ENCODE measurements at places on chromosomes 4 and X.
A peak's percentile ranks its signal among the peaks of the same experiment; 100 is the strongest.

DNA sequence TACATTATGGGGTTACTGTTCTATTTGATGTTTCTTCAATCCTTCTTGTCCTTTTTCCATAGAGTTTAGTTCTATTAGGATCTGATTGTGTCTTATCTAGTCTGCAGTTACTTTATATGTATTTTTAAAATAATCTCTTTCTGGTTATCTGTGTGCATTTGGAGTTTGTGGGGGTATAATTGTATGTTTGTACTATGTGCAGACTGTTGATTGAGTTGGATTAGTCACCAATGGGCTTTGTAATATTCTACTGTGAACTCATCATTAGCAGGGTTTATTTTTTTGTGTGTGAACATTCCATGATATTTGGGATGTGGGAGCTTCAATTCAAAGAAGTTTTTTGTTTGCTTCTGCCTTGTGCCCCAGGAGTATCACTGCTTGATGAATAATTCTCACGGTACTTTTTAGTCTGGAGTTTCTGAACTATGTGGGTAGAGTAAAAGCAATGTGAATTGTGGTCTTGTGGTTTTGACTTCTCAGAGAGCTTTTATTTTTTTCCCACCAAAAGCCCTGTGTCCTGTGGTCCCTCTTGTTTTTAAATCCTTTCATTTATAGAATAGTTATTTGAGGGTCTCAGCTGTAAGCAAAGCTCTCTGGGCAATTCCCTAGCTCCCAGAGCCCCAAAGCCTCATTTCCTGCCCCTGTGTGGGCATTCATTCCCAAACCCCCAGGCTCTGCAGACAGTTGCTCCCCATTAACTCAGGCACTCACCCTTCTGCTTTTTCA, 127.8 kb downstream of the PHKA2 start:
- no peak for DNase-seq

DNA sequence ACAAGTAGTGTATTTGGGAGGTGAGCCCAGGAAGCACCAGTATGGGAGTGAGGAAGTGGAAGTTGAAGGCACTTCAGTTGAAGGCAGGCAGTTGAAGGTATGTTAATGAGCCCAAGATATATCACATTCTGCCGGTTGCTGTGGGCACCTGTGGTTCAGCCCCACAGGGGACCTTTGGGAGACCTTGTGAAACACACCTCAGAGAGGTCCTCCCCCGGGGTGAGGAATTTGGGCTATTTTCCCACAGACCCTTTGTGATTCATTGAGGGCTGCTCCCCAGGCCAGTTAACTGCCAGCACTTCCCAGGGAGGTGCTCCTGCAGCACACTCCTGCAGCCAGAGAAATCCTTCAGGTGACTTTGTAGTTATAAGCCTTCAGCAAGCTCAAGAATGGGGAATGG, 45.9 kb downstream of the PTCHD1 start:
- DNase-seq: no peak

DNA sequence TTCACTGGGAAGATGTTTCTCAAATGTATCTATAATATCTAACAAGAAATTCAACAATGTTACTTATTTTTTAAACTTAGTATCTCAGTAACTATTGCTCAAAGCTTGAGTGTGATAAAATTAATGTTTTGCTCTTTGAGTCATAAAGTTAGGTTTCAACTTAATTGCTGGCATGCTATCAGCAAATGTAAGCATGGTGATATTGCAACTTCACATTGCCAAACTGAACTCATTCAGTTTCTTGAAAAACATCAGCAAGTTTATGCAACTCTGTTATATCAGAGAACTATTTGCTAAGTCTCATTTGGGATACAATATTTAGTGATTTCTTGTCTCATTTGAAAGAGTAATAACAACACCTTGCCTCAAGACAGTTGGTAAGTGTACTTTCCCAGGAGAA, 91.2 kb upstream of the KLF3 start:
- no peak for DNase-seq

DNA sequence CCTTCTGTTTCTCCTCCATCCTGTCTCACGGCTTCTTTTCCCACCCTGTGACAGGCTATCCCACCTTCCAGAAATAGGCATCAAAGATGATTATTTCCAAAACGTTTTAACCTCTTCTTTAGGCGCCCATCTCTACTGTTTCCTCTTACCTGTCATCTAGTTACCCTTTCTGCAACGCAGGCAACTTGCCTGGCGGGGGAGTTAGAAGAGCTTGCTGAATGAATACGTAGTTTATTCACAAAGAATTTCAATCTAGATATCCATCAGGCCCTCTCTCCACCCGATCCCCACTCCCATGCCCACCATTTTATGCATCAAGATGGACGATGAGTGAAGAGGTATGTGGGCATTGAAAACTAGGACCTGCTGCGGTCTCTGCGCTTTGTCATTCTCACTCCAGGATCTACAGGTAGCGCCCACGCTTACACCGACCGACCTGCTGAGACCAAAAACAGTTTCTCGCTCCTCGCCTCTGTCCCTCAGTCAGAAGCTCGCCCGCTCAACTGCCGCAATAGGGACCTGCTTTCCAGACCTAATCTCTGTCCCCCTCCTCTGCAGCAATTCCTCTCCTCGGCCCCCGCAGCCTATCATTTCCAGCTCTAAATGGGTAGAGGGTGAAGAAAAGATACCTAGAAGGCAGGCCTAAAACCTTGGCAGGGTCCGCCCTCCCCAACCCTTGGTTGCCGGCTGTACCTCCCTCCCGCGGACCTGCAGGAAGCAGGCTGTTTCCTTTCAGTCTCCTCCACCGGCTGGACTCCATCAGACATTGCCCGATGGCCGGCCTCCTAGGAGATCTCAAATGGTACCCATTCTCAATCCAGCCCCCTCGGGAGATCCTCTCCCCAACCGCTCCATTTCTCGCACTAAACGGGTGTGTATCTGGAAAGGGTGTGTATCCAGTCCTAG, 624 bp downstream of the BEX5 start:
- DNase-seq: peak; percentile 2

DNA sequence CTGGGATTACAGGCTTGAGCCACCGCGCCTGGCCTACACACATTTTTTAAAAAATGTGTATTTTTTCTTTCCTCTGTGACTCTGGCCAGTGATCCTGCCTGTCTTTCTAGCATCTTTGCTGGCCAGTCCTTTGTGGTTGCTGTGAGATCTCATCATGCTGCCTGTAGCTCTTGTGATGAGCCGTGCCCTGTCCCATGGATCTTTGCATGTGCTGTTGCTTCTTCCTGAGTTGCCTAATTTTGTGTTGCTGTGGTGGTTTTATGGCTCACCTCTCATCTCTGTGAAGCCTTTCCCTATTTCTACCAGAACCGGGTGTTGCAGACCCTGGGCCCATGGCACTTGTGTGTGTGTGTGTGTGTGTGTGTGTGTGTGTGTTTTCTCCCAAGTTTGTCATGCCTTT, 8.3 kb downstream of the NSD2 start:
- no peak for DNase-seq

- no peak for DNase-seq
Observed at GRCh38 chr4:54315561-54316538, 86.8 kb downstream of the PDGFRA start.

DNA sequence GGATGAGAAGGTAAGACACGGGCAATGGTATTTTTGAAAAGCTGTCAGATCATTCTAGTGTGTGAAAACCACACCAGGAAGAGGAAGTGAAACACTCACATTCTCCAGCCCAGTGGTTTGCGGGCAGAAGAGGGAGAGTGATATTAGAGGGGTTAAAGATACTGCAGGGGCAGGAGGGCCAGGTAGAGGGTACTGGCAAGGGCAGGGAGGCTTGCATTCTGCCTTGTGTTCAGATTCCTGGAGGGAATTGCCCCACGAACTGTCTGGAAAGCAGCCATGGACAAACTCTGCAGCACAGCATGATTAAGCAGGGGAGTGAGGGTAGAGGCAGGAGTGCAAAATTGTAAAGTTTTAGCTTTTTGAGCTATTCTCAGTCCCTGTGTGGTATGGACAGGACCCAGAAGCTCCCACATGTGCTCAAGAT, 30.9 kb downstream of the NIPAL1 start:
- no peak for DNase-seq

DNA sequence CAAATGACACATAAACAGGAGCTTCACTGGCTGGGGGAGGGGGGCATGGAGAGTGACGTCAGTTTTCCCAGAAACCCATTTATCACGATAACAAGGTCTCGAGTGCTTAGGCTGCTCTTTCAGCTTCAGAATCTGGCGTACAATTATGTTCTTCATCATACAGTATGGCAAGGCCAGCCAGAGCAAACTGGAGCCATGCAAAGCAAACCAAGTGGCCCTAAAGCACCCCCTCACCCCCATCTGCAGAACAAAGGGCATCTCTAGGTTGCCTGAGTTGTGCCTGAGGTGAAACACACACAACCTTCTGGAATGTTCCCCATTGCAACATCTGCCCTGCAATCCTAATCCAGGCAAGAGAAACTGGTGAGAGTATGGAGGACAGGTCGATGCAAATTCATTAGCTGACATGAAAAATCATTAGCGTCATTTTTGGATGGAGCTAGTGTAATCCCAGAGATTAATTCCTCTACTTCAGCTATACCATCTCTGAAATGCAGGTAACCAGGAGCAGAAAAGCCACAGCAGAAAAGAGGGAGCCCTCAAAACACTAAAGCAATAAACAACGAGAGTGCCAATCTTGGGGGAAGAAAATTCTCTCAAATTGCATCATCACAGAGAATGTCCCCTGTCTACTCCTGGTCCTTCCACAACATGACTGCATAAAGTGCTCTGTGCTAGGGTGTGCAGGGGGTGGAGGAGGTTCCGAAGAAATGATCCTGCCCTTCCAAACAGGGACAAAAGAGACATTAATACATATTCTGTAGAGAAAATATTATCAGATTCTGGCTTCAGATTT, 1.8 kb downstream of the SEPTIN6 start:
- no peak for DNase-seq

DNA sequence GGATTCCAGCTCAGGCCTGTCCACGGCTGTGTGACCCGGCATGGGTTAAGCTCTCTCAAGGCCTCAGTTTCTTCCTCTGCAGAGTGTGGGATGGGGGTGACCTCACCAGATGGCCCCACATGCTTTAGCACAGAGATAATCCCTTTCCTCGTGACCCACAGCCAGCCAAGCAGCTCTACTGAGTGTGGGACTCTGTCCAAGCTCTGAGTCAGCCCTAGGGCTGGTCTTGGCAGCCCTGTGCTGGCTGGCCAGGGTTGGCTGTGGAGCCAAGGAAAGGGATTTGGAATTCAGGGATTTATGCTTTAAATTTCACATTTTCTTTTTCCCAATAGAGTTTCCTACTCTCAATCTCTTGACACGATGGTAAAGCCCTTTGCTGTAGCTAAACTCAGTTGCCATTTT, 19.7 kb upstream of the SPON2 start:
- DNase-seq: no peak

GRCh38 chr4:80216100-80216761, 18.9 kb downstream of the PRDM8 start:
- no peak for DNase-seq

DNA sequence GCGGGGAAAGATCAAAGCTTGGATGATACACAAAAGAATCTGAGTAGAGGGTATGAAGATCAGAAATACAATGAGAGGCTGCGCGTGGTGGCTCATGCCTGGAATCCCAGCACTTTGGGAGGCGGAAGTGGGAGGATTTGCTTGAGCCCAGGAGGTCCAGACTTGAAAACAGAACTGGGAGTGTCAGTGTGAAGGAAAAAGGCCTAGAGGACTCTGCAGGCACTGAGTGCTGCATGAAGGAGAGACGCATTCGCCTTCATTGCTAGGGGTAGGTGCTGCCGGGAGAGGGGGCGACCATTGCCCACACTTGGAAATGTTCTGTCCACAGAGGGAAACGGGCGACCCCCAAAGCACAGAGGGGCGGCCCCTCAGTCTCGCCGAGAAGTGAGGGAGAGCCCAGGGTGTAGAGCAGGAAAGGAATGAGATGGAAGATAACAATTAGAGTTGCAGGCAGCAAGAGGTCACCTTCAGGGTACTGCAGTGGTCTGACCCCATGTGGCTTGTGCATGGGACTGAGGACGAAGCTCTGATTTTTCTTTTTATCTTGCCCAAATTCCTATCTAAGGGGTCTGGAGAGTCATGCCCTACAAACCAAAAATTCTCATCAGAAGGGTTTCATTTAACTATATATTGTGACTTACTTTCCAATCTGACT, 31.8 kb upstream of the ARSD start:
- DNase-seq: no peak

GRCh38 chr4:99852199-99852749, 35.6 kb downstream of the DAPP1 start:
- no peak for DNase-seq

- DNase-seq: no peak
Observed at GRCh38 chr4:184850431-184851199, 24.8 kb upstream of the ACSL1 start.

DNA sequence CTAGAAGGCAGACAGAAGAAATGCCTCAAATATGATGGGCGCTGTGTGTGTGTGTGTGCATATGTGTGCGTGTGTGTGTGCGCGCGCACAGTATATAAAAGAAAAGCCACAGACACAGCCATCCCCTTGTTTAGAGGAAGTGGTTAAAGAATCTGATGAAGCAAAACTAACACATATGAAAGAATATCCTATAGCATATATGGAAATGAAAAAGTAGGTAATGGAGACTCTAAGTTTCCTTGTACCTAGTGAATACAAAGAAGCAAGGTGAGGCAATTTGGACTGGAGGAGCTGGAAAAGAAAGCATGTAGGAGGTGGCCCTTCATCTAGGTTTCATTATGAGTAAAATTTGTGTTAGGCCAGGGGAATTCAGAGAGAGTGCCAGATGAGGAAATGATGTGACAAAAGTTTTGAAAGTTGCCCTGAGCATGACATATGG, 58.6 kb upstream of the MCF2 start:
- no peak for DNase-seq

- no peak for DNase-seq
Observed at GRCh38 chrX:134676436-134676835, 18.2 kb upstream of the PLAC1 start.

DNA sequence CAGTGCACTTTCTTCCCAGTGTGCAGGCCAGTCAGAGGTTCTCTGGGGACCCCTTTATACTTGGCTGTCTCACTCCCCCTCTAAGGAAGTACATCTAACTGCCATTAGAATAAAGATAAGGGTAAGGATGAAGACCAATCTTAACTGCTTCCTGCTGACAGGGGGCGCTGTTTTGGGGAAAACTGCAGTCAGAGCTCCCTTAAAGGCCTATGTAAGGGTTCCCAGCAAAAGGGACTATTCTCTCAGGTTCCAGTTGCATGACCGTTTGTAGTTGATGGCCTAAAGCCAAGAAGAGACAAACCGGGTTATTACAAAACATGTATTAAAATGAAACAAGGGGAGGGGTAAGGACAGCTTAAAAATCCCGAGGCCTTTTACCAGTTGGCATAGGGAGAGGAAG, 115.6 kb upstream of the SPIN4 start:
- no peak for DNase-seq

- DNase-seq: no peak
Observed at GRCh38 chr4:24973404-24973746, 57.4 kb downstream of the LGI2 start.

DNA sequence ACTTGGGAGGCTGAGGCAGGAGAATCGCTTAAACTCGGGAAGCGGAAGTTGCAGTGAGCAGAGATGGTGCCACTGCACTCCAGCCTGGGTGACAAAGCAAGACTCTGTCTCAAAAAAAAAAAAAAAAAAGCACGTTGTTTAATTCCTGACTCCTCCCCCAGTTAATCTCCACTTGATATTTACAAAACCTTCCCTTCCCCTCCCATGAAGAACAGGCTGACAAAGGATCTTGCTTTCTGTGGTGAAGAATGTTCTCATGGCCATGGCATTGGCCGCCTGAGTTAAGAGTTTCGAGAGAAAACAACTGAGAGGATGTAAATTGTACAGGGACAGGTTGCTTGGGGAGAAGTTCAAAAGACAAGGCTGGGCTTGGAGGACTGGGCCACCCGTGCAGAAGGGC, 168.2 kb upstream of the BCOR start:
- DNase-seq: no peak

GRCh38 chr4:85508654-85509053, 33.7 kb downstream of the ARHGAP24 start:
- no peak for DNase-seq
